ENCODE measurements at places on chromosomes 11 and 22.

DNA sequence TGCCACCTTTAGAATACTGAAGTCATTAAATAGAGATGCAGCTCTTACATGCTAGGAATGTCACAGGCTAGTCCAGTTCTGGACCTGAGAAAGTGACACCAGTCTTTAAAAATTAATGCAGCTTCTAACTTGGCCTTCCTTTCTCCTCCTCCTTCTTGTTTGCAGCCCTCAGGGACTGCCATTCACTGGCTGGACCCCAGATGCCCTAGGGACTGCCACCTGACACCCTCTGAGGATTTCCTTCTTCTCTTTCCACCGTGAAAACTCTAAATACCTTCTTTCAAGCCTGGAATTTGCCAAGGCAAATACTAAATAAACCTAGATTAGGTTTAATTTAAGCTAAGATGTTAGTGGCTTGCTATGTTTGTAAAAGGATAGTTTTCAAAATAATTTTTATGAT is 78.4 kb downstream of the MUC15 start:
- DNase-seq: no peak

GRCh38 chr11:64445651-64446050 is 86.7 kb downstream of the RPS6KA4 start:
- DNase-seq: no peak

- peak; percentile 78 for DNase-seq
Measured at GRCh38 chr11:48011798-48012391, 31.5 kb downstream of the PTPRJ start.

- DNase-seq: no peak
Measured at GRCh38 chr22:32469799-32470212, 4.8 kb upstream of the FBXO7 start.

DNA sequence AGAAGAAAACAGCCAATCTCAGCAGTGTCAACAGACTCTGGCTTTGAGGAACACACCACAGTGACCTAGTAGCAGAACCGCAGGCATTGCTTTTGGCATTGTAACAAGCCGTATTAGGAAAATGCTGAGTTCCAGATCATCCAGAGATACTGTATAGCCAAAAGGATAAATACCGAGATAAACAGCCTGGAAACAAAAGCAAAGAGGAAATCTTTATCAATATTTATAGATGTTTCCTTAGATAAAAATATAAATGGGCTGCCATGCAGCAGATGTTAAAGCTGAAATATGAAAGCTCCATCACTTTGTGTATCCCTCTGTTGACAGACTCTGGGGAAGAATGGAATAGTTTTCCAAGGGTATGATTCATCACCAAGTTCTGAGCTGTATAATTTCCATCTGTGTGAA is 98.9 kb upstream of the TP53AIP1 start:
- DNase-seq: no peak

DNA sequence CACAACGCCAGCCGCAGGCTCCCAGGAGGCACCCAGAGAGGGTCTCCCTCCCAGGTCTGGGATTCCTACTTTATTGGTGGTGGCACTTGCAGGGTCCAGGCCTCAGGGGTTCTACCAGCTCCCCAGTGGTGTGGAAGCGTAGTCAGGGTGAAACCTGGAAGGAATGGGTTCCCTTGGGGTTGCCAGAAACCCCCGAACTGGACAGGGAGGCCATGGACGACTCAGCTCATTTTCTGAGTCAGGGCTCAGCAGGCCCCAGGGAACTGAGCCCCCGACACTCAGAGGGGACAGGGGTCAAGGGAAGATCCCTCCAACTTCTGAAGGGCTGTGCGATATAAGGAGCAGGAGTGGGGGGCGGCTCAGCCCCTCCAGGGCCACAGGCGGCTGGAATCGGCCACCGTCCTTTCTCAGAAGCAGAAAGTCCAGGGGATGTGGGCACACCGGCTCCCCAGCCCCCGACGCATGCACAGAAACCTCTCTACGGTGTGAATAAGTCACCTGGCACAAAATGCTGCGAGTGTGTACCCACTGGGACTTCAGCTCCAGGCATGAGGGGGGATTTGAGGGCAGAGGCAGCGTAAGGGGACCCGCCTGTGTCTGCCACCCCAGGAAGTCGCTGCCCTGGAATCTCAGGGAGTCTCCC is 25.1 kb downstream of the MRGPRG start:
- no peak for DNase-seq

DNA sequence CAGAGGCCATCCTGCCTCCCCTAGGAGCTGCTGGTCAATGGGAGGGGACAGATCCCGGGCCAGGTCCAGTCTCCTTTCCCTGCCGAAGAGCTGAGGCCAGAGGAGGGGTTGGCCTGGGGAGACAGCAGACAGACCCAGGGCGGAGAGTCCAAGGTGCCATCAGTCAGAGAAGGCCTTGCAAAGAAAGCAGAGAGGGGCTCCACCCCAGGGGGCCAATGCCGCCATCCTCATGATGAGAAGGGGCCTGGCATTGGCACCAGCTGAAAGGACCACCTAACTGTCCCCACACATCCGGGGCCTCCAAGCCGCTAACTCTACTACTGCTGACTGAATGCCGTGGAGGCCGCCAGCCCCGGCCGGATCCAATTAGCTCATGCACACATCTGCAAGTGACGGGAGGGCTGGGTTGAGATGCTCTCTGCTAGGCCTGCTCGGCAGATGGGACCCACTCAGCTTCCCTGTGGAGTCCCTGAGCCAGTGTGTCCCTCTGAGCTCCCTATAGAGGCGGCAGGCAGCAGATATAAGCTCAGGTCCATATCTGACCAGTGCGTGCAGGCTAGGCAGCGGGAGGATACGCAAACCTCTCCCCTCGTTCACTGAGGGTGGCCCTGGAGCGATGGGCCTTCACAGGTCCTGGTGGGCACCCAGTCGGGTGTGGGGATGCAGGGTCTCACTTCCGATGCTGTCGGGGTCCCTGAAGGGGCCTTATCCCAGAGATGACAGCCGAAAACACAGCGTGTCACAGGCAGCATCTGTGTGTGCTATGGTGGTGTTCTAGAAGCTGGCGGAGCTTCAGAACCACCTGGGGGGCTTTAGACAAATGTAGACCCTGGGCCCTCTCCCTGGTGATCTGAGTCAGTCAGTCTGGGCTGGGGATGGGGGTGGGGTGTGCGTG is 183.9 kb downstream of the CTTN start:
- DNase-seq: no peak

DNA sequence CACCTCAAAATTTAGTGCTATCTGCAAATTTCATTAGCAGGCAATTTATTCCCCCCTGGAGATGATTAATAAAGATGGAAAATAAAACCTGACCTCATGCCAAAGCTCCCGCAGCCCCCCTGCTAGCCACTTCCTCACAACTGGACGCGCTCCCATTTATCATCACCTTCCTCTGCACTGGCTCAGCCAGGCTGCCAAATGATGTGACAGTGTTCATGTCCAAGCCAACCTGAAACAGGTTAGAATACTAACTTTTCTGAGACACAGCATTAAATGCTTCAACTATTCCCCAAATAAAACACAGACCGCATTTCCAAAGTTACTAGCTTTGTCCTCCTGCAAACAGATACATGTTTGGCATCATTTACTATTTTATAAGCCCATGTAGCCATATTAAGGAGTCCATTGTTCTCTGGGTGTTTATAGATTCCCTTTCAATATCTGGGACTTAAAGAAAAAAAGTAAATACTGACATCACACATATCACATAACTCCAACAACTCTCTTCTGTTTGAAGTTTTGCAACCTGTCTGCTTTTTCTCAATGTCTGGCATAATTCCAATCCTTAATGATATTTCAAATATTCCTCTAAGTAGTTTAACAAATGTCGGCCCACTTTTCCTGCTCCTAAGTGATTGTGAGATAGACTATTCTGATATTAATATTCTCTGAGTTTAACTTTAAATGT is 829.7 kb upstream of the FAT3 start:
- no peak for DNase-seq

- DNase-seq: no peak
Measured at GRCh38 chr11:117878314-117878938, 2.0 kb upstream of the FXYD6 start.

DNA sequence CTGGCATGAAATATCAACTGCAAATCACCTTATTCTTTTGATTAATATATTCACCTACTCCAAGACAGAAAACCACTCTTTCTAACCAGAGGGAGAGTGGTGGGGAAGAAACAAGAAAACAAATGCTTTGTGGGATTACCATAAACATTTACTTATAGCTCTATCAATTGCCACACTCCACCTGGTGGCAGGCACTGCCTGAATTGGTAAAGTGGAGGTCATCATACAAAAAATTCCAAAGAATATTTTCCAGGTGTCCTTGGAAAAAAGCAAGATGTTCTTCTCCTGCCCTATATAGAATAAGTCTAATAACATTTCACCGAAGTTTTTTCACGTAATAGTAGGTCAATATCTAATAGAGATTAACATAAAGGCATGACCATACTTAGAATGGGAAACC is 45.3 kb downstream of the PHF21A start:
- DNase-seq: no peak

- peak; percentile 50 for DNase-seq
Measured at GRCh38 chr22:45612451-45612901, 59.2 kb upstream of the ATXN10 start.

- no peak for DNase-seq
Measured at GRCh38 chr11:47391711-47392432, 13.5 kb upstream of the SPI1 start.

DNA sequence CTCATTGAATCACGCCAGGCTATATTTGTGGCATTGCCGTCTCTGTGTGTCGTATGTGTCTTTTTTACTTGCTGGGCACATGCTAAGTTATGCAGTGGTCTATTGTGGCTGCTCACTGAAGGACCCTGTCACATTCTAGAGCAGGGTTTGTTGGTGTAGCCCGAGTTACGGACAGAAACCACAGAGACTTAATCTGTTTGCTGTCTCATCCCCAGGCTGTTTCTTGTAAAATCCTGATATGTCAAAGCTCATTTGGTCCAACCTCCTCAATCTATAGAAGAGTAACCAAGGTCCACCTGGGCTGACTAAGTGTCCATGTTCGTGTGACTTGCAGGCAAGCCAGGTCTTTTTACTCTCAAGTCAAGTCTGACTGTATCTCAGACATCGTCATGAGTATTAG is 5.0 kb downstream of the DPF2 start:
- no peak for DNase-seq

DNA sequence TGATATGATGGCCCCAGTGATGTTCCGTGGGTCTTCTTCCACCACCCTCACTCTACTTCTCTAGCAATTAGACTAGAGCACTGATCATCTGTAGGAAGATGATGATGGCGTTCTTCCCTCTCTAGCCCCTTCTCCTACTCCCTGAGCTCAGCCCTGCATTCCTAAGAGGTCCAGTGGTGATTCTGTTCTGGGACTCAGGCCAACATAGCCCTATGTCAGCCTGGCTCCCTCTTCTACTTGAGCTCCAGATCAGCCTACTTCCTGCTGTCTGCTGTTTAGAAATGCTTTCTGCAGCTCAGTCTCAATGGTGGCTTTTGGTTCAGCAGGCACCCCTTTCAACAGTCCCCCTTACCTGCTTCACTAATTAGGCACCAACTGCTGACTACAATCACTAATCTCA is 86.1 kb upstream of the ZBED5 start:
- DNase-seq: no peak

GRCh38 chr11:102047305-102047924 is at the start of gene CFAP300:
Gene CFAP300 (plus strand): TSS chr11:102047437. CDS start chr11:102047471, 34 bp downstream.
- DNase-seq: peak; percentile 69

- no peak for DNase-seq
Measured at GRCh38 chr11:72443016-72443415, 8.7 kb upstream of the CLPB start.

DNA sequence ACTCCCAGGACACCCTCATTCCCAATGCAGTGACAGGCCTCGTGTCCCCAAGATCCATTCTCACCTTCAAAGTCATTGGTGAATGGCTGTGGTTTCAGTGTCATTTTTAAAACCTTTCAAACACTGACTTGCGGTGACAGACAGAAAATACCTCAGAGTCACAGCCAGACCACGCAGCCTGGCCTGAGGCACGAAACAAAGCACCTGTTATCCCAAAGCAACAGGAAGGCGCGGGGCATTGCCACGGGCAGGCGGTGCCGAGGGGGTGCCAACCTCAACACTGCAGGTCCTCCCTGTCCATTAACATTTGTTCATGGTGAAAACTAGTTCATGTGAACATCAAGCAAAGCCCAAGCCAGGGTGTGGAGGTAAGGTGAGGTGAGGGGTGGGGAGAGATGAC is 38.2 kb downstream of the RPUSD4 start:
- DNase-seq: no peak

DNA sequence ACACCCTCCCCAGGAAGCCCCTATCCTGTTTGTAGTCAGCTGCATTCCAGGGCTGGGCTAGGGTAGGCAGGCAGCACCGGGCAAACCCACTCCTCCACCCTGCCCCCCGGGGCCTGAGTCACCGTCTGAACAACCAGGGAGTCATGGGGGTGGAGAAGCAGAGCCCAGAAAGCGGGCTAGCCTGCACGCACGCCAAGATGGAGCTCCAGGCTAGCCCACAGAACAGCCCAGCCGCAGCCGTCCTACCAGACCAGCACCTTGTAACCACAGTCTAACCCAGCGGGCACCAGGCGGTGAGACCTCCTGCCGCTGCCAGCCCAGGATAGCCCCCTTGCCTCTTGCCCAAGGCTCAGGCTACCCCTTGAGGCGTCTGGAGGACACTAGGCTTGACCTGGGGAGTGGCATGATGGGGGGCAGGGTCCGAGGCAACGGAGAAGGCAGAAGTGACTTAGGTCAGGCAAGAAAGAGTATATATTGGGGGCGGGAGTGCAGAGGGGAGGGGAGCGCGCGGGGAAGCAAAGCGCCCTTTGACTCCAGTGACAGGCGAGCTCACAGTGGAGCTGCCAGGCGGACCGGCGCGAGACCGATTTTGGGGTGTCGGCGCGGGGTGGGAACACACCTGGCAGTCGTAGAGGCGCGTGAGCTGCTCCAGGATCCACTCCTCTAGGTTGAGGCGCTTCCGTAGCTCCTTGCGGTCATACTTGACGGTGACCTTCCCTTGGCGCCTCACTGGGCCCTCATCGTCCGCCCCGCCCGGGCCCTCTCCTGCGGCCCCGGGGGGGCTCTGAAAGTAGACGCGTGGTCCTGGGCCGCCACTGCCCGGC is 734 bp downstream of the PPP1R14B start:
- DNase-seq: peak; percentile 85

Measured in stimulated activated CD8-positive, alpha-beta memory T cell treated with anti-CD3 and anti-CD28 coated beads, Interleukin-4, amount 100 ng/mL, for 48 hours (primary cell).